Activated CD8-positive, alpha-beta memory T cell treated with anti-CD3 and anti-CD28 coated beads for 1 hour (primary cell): ENCODE measurements at places on chromosomes 3 and 15.

GRCh38 chr3:66662894-66663293 is 162.1 kb upstream of the LRIG1 start:
- DNase-seq, result no peak

- no peak for DNase-seq
Observed at GRCh38 chr15:73378089-73378488, 9.3 kb upstream of the HCN4 start.

- DNase-seq, result no peak
Observed at GRCh38 chr3:31575448-31575847, 42.7 kb downstream of the STT3B start.

GRCh38 chr3:13274125-13274524 is 146.0 kb downstream of the NUP210 start:
- DNase-seq, result no peak

GRCh38 chr3:64588380-64588779 is 99.4 kb downstream of the ADAMTS9 start:
- no peak for DNase-seq

DNA sequence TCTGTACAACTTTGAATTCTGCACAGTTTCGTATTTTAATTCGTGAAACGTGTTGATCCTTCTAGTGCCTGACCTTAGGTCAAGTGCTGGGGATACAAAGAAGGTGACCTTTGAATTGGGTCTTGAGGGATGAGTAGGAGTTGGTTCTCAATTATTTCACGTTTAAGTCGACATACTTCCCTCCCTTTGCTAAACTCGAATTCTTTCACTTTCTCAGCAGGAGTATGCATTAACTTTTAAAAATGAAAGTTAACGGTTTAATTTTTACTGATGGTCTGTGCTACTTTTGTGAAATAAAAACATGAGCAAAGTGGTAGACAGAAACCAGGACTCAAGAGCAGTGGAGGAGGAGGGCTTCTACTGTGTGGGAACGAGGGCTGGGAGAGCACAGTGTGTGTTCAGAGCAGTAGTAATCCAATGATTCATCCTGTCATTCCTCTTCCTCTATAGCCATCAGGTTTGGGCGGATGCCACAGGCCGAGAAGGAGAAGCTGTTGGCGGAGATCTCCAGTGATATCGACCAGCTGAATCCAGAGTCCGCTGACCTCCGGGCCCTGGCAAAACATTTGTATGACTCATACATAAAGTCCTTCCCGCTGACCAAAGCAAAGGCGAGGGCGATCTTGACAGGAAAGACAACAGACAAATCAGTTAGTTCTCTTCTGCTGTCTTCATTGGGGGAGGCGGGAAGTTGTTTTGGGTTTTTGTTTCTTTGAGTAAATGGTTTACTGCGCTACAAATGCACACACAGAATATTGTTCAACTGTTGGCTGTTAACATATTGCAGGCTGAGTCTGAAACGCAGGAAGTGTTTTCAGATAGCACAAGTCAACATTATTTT is 78.6 kb upstream of the TSEN2 start:
- no peak for DNase-seq

GRCh38 chr3:194687638-194688199 is 2.0 kb downstream of the FAM43A start:
- peak; percentile 66 for DNase-seq

- no peak for DNase-seq
Observed at GRCh38 chr3:186990878-186991308, 60.6 kb downstream of the ST6GAL1 start.

GRCh38 chr15:62945760-62946159 is 96.8 kb upstream of the TPM1 start:
- DNase-seq, result no peak

DNA sequence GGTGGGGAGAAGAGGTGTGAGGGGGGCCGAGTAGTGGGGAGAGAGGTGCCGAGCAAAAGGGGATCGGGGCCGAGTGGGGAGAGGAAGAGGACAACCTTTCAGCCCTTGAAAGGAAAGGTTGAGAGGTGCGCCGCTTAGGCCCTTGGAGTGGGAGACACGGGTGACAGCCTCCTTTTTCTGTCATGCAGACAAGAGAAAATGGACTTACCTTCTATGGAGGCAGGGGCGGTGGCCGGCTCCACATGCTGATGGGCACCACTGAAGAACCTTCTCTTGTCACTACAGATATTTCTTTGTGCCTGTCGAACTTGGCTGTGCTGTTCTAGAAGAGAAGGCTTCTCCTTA is 421 bp downstream of the KLHL18 start:
- DNase-seq, result no peak

- DNase-seq, result no peak
Observed at GRCh38 chr3:172034786-172035685, 4.3 kb upstream of the FNDC3B start.

- peak; percentile 8 for DNase-seq
Observed at GRCh38 chr3:141231952-141232823, 563 bp downstream of the PXYLP1 start.

GRCh38 chr3:10973046-10973595 is 19.4 kb upstream of the SLC6A1 start:
- DNase-seq, result no peak

- DNase-seq, result no peak
Observed at GRCh38 chr3:184619369-184619768, 57.8 kb downstream of the EPHB3 start.

GRCh38 chr3:195839260-195840010 is 27.7 kb upstream of the MUC4 start:
- DNase-seq, result no peak

DNA sequence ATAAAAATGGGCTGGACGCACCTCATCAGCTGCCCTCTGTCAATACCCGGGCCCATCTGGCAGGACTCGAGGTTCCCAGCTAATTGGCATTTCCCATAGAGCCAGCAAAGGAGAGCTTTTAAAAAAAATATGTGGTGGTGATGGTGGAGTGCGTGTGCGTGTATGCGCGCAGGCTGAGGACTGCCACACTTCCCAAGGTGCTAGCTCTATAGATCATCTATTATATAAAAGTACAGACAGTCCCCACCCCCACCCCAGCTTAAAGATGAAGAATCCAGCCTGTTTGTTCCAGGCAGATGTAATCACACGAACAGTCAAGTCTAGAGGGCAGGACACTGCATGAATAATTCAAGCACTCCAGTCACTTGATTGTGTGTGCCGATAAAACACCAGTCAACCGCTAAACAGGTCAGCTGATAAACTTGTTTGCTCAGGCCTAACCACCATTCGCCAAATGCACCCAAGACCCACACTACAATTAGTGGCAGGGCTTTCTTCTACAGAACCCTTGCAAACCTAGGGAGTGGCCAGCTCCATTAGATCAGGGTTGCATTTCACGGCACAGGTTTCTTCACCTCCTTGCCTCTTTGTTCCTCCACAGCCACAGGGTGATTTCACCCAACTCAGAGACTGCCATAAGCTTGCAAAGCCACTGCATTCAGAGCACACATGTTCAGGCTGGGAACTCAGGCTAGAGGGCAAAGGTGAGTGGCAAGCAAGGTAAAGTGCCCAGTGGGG is 5.8 kb downstream of the TLE3 start:
- DNase-seq, result no peak
